Adrenal gland (tissue), 19 donors: ENCODE measurements at places on chromosomes 11 and 22. TPM values are rescaled to one million over a fixed set of nuclear protein-coding genes. Genes with fewer than 3 reads are reported as not detected.

The EEF1G gene
- 1,585 TPM for total RNA-seq

GRCh38 chr22:32106930-32107329 is 52.2 kb downstream of the C22orf42 start:
- no peak for DNase-seq

The ANGPTL5 gene
- total RNA-seq, result not detected

The NAALADL1 gene
- 4.9 TPM for total RNA-seq

DNA sequence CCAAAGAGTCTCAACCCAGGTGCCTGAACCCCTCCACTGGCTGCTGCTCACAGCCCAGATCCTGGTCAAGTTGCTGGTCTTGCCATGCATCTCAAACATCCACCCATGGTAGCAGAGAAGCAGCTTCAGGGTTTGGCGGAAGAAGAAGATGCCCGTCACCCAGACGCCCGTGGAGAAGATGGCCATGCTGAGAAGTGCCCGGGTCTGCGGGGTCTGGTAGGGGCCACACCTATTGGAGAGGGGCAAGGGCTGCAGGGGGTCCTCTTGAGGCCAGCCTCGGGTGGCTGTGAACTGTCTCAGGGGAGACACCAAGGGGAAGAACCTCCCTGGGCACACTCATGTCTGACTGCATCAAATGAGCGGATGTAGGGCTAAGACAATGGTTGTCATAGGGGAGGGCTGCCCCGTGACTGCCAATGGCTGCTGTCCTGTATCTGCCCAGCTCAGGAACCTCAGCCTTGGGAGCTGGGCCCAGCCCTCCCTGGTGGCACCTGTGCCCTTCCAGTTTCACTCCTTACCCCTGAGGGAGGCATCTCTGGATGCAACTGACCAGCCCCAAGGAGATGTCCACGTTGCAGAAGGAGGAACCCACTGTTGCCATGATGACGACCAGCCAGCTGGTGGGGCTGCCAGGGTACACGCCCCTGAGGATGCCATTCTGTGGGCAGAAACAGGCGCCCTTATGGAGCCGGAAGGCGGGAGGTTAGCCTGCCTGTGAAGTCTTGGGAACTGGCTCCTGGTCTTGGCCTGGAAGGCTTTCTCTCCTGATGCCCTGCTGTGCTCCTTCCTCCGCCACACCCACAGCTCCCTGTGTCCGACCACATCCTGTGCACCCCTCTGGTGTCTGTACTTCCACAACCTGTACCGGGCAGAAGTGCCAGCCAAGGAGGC is 1.2 kb downstream of the CPT1B start:
- no peak for DNase-seq

DNA sequence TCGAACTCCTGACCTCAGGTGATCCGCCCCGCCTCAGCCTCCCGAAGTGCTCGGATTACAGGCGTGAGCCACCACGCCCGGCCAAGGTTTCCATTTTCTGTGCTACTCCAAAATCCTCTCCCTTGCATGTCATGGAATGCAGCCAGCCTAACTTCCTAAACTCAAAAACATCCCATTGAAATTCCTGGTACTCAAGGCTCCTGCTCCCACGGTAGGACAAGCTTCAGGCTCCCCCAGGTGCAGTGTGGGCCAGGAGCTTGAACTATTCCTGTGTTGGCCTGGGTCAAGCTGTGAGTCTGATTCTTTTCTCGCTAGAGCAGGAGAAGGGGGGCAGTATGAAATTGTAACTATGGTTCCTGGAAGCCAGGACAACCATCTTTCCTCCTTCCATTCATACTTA is 97.1 kb downstream of the RPL27A start:
- DNase-seq, result no peak

DNA sequence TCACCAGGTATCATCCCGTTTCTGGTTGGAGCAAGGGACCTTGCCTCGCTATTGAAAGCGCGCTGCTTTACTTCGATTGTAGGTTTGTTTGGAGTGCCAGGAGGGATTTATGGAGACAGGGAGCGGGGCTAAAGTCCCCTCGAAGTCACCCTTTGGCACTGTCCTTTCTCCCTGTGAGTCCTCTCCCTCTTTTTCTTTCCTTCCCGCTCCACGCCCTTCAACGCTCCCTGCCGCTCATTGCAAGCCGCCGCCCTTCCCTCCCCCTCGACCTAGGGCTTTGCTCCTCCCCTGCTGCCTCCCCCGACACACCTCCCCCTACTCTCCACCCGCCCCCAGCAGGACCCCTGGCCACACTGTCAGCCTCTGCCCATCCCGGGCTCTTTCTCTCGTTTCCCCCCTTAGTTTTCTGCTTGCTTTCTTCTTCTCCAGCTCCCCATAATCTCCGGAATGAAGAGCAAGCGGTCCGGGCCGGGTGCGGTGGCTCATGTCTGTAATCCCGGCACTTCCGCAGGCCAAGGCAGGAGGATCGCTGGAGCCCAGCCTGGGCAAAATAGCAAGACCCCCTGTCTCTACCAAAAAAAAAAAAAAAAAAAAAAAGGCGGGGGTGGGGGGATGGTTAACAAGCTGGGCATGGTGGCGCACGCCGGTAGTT is 41.0 kb downstream of the AHNAK start:
- peak; percentile 35 for DNase-seq

GRCh38 chr11:28231475-28231874 is 123.3 kb downstream of the METTL15 start:
- DNase-seq, result no peak

- no peak for DNase-seq
Observed at GRCh38 chr11:46478196-46478595, 86.6 kb upstream of the CHRM4 start.

DNA sequence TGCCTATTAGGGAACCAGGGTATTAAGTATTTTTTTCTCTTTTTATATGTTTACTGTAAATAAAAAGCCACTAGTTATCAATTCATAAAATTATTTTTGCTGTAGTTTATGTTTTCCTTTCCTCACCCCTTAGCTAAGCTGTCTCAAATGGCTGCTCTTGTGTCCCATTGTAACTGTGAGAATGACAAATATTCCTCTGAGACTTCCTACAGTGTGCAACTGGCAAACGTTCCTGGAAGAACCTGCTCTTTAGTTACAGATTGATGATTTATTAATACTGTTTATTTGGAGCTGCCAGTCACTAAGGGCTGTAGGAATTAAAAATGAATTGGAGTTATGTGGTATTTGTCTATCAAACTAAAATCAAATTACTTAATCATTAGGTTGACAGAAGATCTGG is 675.4 kb upstream of the ARHGAP42 start:
- DNase-seq, result no peak

- no peak for DNase-seq
Observed at GRCh38 chr11:59754494-59754858, 700 bp upstream of the STX3 start.

DNA sequence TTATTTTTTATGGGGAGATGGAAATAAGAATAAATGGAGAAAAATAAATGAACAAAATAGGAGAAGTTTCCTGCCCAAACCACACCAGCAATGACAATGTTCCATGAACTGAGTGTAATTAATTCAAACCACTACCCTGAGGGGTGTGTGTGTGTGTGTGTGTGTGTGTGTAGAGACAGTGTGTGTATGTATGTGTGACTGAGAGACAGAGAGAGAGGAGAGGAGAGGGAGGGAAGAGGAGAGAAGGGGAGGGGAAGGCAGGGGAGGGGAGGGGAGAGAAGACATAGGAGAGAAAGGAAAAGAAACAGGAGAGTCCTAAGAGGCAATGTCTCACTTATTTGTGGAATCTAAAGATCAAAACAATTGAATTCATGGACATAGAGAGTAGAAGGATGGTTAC is 65.0 kb upstream of the POU2AF1 start:
- DNase-seq, result no peak

DNA sequence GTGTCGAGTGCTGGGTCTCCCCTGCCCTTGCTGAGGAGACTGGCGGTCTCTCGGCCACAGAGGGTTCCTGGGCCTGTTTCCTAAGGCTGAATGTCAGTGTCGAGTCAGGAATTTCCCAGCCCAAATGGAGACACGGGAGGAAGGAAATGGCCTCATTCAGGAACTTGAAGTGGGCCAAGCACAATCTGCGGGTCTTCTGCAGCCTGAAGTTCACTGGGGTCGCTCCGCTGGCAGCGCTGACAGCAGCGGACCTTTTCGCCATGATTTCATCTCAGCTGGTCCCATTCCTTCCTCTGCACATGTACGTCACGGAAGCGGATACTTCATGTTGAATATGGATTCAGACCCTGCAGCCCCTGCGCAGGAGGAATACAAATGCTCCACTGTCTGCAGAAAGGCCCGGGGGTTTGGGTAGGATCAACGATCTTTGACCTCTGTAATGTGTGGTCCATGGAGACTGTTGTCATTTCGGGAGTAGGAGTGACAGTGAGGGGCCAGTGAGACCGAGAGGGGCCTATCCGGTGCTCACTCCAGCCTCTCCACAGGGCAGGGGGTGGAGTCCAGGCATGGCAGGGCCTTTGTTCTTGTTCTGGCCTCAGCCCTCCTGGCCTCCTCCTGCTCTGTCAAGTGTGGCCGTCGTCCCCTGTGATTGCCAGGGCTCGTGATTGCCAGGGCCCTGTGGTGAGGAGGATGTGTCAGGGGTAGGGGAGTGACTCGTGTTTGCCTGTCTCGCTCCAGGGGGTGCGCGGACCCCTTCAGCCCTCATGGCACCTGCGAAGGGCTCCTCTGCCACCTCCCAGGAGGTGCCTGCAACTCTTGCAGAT is 402.3 kb downstream of the TBC1D22A start:
- peak; percentile 9 for DNase-seq

The ESAM gene
- total RNA-seq, result 30.2 TPM

DNA sequence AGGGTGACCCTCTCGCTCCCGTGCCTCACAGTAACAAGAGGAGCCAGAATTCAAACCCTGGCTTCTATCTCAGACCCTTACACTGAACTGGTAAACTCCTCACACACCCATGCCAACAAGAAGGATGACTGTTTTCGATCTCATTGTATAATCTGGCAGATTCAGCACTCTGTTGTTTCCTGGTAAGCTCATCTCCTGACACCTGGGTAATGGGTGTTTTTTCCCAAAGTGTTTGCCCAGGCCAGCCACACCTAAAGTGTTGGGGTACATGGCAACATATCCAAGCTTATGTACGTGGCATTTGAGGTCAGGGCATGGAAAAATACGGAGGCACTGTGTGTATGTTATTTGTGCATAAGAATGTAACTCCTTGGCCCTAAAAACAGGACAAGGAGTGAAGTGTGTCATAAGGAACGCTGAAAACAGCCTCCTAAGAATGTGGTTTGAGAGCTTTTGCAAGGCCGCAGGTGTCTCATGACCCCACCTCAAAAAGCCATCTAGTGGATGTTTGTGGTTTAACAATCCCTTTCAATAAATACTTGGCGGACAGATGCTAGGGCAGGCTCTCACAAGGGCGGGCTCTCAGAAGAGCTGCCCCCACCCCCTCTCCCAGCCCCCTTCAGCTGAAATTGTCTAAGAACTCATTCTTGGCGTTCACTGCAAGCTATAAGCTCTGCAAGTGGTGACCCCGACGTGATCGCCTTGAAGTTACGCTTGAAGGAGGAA is at the start of gene MS4A15:
TSS of gene MS4A15 (plus strand) at position 561 of the 726 bp plus-strand sequence. CDS start 6,867 bp downstream, outside the sequence.
- no peak for DNase-seq

GRCh38 chr11:124745270-124745834 is 5.6 kb downstream of the NRGN start:
- no peak for DNase-seq

DNA sequence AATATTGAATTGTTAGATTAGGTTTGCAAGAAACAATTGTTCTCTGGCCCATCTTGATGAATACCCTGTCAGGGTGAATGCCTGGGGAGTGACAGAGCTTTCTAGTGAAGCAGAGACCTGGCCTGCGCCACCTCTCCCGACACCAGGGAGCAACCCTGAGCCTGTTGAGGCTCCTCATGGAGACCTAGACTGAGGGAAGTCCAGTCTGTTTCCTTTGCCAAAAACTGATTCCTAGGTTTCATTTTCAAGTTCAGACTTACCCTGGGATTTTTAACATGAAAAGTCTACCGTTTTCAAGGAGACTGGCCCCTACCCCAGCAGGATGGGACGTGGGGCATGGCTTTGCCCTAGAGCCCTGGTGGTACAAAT is 173.7 kb upstream of the SORL1-AS1 start:
- DNase-seq, result no peak

The RASSF10 gene
- not detected for total RNA-seq

GRCh38 chr11:117878939-117879475 is 2.5 kb upstream of the FXYD6 start:
- no peak for DNase-seq

- no peak for DNase-seq
Observed at GRCh38 chr11:59028105-59028504, 58.0 kb upstream of the GLYATL1B start.

The MS4A15 gene
- not detected for total RNA-seq

The NCF4 gene
- 25.6 TPM for total RNA-seq

- peak; percentile 37 for DNase-seq
Observed at GRCh38 chr11:17979770-17980371, 33.0 kb downstream of the SERGEF start.

The AKIP1 gene
- 36.4 TPM for total RNA-seq
